T-helper 17 cell (primary cell): ENCODE measurements at places on chromosomes 13 and 19.

DNA sequence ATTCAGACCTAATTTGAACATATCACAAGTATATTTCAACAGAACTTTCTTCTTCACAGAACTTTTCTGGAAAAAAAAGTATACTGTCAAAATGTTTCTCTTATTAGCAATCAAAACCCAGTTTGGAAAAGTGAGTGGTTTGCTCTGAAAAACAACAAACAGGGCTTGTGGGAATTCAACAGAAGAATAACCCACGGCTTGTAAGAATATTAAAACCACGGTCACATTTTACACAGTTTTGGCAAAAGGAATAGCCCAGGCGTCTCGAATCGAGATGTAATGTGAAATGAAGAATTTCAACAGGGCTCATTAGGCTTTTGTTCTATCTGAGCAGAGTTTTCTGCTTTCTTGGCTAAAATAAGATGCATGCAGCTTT, 70.7 kb downstream of the COL4A2 start:
- peaks cover 35% of the 10 kb centered on the region for H3K27me3 ChIP-seq
- DNase-seq = no peak
- peaks cover 3% of the 10 kb centered on the region for H3K36me3 ChIP-seq
- no peaks in the 10 kb centered on the region for H3K4me1 ChIP-seq

GRCh38 chr13:114328034-114328433, 13.7 kb downstream of the CHAMP1 start:
- H3K36me3 ChIP-seq = peaks cover 13% of the 10 kb centered on the region
- H3K4me1 ChIP-seq = peaks cover 14% of the 10 kb centered on the region
- H3K27me3 ChIP-seq = no peaks in the 10 kb centered on the region
- no peak overlapping the region for H3K4me3 ChIP-seq
- H3K27ac ChIP-seq = peak overlapping the region; percentile 49
- no peak for DNase-seq

- no peaks in the 10 kb centered on the region for H3K36me3 ChIP-seq
- no peak for DNase-seq
- H3K27ac ChIP-seq = peak overlapping the region; percentile 10
- H3K4me3 ChIP-seq = no peak overlapping the region
- peaks cover 30% of the 10 kb centered on the region for H3K4me1 ChIP-seq
Observed at GRCh38 chr13:79194272-79194671, 211.8 kb downstream of the RBM26 start.

GRCh38 chr13:34816245-34816884, 125.7 kb upstream of the NBEA start:
- no peak overlapping the region for H3K27ac ChIP-seq
- H3K36me3 ChIP-seq = no peaks in the 10 kb centered on the region
- DNase-seq = no peak
- no peak overlapping the region for H3K4me3 ChIP-seq
- no peaks in the 10 kb centered on the region for H3K4me1 ChIP-seq
- no peaks in the 10 kb centered on the region for H3K27me3 ChIP-seq

GRCh38 chr13:64457976-64458375, 2772.2 kb downstream of the PCDH9 start:
- DNase-seq = no peak
- no peak overlapping the region for H3K4me3 ChIP-seq
- no peaks in the 10 kb centered on the region for H3K27me3 ChIP-seq

- peak overlapping the region; percentile 9 for H3K27ac ChIP-seq
- no peaks in the 10 kb centered on the region for H3K36me3 ChIP-seq
- H3K27me3 ChIP-seq = no peaks in the 10 kb centered on the region
Observed at GRCh38 chr13:109776575-109776974, 9.8 kb downstream of the IRS2 start.

GRCh38 chr13:39527961-39528660, 74.9 kb downstream of the LHFPL6 start:
- no peaks in the 10 kb centered on the region for H3K36me3 ChIP-seq
- H3K27me3 ChIP-seq = peaks cover 48% of the 10 kb centered on the region
- no peak for DNase-seq
- no peak overlapping the region for H3K27ac ChIP-seq
- H3K4me1 ChIP-seq = no peaks in the 10 kb centered on the region
- no peak overlapping the region for H3K4me3 ChIP-seq

GRCh38 chr13:95784161-95784899, 107.4 kb downstream of the DNAJC3 start:
- no peak for DNase-seq
- no peak overlapping the region for H3K27ac ChIP-seq
- H3K4me1 ChIP-seq = peaks cover 8% of the 10 kb centered on the region
- H3K36me3 ChIP-seq = peaks cover 21% of the 10 kb centered on the region
- no peaks in the 10 kb centered on the region for H3K27me3 ChIP-seq
- no peak overlapping the region for H3K4me3 ChIP-seq

DNA sequence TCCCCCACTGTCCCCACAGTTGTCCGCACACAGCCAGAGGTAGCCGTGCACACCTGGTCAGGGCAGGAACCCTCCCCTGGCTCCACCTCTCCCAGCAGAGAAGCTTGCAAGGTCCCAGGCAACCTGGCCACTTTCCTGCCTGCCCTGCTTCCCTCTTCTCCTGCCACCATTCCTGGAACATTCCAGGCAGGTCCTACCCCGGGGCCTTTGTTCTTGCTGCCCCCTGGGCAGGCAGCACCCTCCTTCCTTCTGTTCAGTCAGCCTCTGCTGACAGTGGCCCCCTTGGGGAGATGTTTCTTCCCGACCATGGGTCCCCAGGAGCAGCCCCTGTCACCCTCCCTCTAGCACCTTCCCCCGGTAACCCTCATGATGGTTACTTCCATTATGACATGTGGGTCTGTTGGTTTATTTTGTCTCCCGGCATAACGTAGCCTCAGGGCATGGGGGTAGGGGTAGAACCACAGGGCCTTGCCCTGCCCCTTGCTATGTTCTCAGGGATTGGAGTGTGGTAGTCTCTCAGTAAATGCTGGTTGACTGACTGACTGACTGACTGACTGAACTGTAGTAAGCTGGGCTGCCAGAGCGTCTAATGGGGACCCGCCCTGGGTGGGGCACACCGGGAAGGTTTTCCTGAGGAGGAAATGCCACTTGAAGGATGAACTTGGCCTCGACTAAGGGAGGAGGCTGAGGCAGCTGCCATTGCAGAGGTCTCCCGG, 10.8 kb downstream of the PAK4 start:
- DNase-seq = no peak
- H3K4me3 ChIP-seq = no peak overlapping the region
- peaks cover 3% of the 10 kb centered on the region for H3K36me3 ChIP-seq
- H3K4me1 ChIP-seq = peaks cover 27% of the 10 kb centered on the region
- H3K27me3 ChIP-seq = no peaks in the 10 kb centered on the region

DNA sequence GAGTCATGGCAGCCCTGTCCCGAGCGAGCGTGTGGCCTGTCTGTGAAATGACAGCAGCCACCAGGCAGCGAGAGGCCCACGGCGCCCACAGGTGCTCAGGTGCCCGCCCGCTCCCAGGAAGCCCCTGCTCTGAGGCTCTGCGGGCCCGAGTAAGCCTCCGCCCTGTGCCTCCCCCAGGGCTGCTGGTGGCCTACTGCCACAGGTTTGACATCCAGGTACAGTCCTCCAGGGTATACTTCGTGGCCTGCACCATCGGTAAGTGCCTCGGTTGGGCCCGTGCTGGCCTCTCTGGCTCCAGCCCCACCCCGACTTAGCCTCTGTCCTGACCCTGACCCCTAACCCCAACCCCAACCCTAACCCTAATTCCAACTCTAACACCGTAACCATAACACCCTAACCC, 15.0 kb upstream of the TMPRSS9 start:
- no peak overlapping the region for H3K4me3 ChIP-seq
- no peaks in the 10 kb centered on the region for H3K27me3 ChIP-seq
- H3K36me3 ChIP-seq = peaks cover 4% of the 10 kb centered on the region
- no peak for DNase-seq
- peak overlapping the region; percentile 32 for H3K27ac ChIP-seq

GRCh38 chr13:65595916-65596315, 1634.2 kb downstream of the PCDH9 start:
- no peak overlapping the region for H3K4me3 ChIP-seq
- no peak overlapping the region for H3K27ac ChIP-seq
- no peaks in the 10 kb centered on the region for H3K4me1 ChIP-seq
- DNase-seq = no peak

GRCh38 chr19:37669450-37669914, 14.2 kb upstream of the ZFP30 start:
- H3K27ac ChIP-seq = no peak overlapping the region
- H3K4me3 ChIP-seq = no peak overlapping the region
- H3K27me3 ChIP-seq = no peaks in the 10 kb centered on the region
- peaks cover 2% of the 10 kb centered on the region for H3K36me3 ChIP-seq
- no peaks in the 10 kb centered on the region for H3K4me1 ChIP-seq
- DNase-seq = no peak

- DNase-seq = no peak
- peaks cover 16% of the 10 kb centered on the region for H3K4me1 ChIP-seq
- peaks cover 3% of the 10 kb centered on the region for H3K36me3 ChIP-seq
- peaks cover 14% of the 10 kb centered on the region for H3K27me3 ChIP-seq
- no peak overlapping the region for H3K27ac ChIP-seq
- H3K4me3 ChIP-seq = no peak overlapping the region
Observed at GRCh38 chr13:46753137-46753536, 43.8 kb downstream of the ESD start.
